ENCODE measurements at places on chromosomes 5 and 9. TPM values are rescaled to one million over a fixed set of nuclear protein-coding genes. Genes with fewer than 3 reads are reported as not detected.

SLC6A3 gene
- total RNA-seq: not detected

IL33 gene
- 8.2 TPM for total RNA-seq

CKS2 gene
- total RNA-seq: 41.8 TPM

MZB1 gene
- 0.50 TPM for total RNA-seq

Measured in adrenal gland (tissue), 19 donors.